ENCODE measurements at places on chromosomes 13 and 19.
A peak's percentile ranks its signal among the peaks of the same experiment; 100 is the strongest.

- DNase-seq = no peak
These were observed 34.7 kb upstream of the SLITRK6 start for GRCh38 chr13:85833921-85834320.

DNA sequence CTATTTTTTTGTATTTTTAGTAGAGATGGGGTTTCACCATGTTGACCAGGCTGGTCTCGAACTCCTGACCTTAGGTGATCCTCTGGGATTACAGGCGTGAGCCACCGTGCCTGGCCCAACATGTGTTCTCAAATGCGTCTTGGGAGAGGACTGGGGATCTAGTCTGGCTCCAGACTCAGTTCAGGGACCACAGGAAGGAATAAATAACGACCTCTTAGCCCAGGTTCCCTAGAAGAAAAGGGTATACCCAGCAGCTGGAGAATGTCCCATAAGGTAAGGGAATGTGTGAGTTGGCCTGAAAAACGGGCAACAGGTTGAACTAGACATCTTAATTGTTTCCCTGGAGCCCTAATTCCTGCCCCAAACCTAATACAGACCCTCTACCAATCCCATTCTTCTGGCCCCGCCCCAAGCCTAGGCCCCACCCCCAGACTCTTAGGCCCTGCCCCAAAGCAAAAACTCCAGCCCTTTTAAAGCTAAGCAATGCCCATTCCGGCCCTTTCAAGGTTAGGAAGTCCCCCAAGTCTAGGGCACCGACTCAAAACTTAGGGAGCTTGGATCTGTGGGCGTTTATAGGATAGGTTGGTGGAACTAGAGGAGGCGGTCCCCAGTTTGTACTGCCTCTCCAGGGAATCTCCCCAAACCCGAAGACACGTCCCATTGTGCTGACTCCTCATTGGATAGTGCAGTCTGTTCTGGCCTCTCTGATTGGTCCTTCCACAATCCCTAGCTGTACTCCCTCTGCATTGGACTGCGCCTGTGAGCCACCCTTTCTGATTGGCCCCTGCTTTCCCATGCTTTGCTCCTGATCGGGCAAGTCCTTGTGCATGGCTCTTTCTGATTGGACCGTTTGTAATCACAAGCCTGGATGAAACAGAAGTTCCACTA lies 5.4 kb upstream of the LRFN1 start:
- DNase-seq = peak; percentile 87

DNA sequence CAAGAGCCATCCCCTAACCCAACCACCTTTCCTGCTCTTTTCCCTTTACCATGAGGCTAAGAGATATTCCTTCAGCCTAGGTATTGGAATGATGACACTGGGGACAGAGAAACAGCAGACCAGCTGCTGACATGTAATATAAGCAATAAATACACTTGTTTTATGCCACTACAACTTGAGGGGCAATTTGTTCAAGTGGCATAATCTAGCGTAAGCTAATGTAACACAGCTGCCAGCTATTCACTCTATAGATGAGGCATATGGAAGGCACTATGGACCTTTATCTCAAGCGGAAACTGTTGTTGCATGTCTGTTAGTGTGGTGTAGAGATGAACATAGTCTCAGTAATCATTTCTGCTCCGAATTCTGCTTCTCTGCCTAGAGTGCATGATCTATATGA lies 111.1 kb downstream of the STARD13 start:
- DNase-seq = no peak

GRCh38 chr19:10848230-10848856 lies at the start of gene C19orf38:
Gene C19orf38 (plus strand): TSS chr19:10848415. CDS start chr19:10848509, 94 bp downstream.
- no peak for DNase-seq

DNA sequence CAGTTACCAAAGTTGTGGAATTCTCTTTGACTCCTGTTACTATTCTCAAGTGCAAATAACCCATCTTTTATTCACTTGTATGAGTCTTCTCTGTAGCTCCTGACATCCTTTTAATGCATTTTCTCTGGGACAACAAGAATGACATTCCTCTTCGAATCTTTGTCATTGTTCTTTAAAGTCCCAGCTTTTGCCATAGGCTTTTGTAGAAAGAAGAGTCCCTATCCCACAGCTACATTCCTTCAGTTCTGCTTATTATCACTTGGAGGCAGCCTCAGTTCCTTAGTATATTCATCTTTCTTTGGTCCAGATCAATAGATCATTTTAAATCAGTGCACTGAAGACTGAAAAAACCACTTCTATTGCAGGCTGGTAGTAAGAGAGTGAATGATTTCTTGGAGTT lies 560.2 kb downstream of the DACH1 start:
- no peak for DNase-seq

- DNase-seq = no peak
These were observed 1431.9 kb upstream of the PCDH20 start for GRCh38 chr13:62847520-62847919.

DNA sequence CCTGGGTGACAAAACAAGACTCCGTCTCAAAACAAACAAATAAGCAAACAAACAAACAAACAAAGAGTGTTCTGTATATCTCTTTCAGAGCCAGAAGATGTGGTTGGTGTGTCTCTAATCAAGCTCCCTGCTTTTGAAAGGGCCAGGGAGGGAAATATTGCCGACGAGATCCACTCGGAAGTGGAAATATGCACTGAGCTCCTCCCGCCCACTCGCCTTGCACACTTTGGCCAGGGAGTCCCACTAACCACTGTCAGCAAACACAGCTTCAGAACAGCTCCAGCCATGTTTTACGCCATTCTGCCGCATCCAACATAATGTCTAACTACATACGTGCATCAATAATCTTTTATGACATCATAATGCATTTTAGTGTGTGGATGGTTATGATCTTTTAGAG lies 155.5 kb upstream of the VSTM2B start:
- DNase-seq = no peak

DNA sequence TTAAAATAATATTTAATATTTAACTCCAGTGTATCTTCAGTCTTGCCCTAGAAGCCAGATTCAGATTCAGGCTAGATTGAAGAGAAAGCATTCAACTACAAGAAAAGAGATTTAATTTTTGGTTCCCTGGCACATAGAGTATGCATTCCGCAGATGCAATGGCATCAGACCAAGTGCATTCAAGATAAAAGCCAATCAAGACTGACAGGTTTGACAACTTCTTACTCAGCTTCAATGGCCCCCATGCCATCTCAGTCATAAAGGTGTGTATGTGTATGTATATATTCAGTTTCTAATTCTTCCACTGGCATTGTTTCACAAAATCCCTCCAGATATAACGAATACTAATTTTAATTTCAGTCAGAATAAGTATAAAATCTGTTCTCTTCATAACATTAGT lies 650.8 kb upstream of the GPC6 start:
- DNase-seq = no peak

All from A549 (cell line).